ENCODE measurements at places on chromosomes 2 and 18.
A peak's percentile ranks its signal among the peaks of the same experiment; 100 is the strongest.

- no peak for DNase-seq
Observed at GRCh38 chr2:129910446-129911362, 68.8 kb upstream of the RAB6C start.

- no peak for DNase-seq
Observed at GRCh38 chr18:11996190-11996754, 15.0 kb downstream of the IMPA2 start.

DNA sequence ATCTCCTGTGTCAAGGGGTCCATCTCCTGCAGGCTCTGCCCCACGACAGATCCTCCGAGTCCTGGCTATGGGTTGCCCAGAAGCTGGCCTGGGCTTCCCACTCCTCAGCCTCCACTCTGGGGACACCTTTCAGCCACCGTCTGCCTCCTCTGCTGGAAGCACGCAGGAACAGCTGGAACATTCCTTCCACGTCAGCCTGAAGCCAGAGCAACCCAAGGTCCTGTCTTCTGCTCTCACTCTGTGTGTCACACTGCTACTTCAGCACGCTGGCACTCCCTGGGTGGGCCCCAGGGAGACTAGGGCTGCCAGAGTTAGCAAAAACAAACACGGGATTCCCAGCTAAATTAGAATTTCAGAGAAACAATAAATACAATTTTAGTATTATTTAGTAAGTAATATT, 148.8 kb downstream of the HRH4 start:
- DNase-seq, result no peak

DNA sequence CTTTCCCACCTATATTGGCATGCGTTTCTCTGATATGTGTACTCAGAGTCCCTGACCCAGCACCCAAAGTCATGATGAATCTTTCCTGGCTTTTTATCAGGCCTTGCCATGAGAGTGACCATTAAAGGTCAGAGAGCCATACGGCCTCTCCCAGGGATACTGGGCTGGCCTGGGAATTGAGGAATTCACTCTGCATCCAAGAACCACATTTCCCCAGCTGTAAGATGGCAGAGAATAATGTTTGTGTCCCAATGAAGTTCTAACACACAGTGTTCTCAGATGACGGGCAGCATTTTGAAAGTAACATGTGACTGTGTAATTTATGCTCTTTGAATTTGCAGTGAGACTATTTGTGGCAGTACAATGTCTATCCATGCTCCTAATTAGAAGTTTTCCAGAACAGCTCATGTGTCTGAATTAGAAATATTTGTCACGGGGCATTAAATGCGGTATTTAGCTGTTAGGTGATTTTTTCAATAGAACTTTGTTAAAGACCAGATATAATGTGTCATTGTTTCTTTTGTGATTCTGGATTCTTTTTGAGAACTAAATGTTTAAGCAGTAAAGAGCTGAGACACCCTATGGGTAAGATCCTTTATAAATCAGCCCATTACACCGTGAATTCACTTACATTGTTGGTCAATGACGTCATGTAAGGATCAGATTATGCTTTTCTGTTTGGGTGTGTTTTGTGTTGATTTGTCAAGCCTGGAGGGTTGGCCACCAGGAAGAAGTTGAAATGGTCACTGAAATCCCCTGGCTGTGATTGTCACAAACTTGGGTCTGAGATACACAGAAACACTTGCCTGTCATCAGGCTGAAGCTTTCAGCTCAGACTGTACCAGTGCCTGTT, 7.3 kb upstream of the SLC3A1 start:
- peak; percentile 71 for DNase-seq

DNA sequence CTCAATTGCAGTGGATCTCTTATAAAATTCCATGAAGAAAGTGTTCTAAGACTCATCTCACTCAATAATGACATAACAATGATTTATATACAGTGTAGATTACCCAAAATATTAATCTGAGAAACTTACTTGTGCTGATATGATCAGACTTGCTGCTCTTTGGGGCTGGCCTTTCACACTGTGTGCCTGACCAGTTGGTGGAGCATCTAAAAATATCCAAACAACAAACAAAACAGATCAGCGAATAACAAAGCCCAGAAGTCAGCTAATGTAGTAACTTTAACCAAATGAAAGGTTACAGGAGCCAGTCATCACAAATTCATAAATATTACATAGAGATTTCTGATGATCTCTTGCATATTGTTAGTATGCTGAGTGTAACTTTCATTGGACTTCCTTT, 1466.8 kb upstream of the NXPH2 start:
- DNase-seq, result no peak

GRCh38 chr2:19676770-19677169, 225.0 kb downstream of the TTC32 start:
- no peak for DNase-seq

GRCh38 chr2:26465266-26465925, 12.5 kb downstream of the OTOF start:
- no peak for DNase-seq

DNA sequence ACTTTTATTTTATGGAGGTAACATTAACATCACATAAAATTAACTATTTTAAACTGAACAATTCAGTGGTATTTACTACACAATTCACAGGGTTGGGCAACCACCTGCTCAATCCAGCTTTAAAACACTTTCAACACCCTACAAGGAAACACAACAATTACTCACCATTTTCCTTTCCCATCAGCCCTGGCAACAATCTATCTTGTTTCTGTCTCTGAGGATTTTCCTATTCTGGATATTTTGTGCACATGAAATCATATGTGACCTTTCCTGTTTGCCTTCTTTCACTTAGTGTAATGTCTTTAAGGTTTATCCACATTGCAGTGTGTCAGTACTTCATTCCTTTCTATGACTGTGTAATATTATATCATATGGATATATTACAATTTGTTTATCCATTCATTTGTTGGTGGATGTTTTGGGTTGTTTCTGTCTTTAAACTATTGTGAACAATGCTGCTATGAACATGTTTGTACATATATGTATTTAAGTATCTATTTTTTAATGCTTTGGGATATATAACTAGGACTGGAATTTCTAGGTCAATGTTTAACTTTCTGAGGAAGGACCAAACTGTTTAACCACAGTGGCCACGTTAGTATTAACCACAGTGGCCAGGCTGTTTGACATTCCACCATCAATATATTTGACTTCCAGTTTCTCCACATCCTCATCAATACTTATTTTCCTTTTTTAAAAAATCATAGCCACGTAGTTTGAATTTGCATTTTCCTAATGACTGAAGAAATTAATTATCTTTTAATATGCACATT, 72.4 kb upstream of the KIF5C start:
- DNase-seq, result no peak

DNA sequence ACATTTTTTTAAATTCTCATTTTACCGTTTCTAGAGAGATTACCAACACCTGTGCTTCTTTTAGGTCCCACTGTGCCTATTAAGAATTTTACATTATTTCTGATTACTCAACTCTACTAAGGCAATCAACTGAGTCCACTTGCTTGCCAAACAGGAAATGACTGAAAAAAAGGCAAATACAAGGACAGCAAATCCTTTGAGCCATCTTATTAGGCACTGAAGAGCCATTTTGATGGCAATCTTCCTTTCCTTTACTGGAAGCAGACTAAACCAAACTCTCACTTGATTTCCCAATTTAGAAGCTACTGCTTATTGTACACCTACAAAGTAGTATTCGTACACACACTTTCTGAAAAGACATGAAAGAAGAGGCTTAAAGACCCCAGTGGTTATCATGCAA, 121.4 kb upstream of the COL3A1 start:
- no peak for DNase-seq

DNA sequence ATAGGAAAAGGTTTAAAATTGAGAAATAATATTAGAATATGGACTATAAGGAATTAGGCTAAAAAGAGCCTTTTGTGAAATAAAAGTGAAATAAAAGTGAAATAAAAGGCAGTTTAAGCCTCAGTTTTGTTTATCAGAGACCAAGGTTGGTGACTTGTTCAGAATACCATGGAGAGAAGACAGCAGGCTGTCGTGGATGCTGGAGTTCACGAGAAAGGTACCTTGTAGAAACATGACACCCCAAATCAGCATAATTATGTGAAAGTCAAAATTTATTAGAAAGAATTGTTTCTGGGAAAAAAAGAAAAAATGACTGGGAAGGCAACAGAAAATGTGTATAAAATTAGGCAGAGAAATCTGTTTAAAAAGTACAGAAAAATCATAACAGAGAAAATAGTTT, 46.5 kb upstream of the SPAG16 start:
- no peak for DNase-seq

GRCh38 chr2:148565272-148565894, 79.2 kb upstream of the EPC2 start:
- DNase-seq, result no peak

DNA sequence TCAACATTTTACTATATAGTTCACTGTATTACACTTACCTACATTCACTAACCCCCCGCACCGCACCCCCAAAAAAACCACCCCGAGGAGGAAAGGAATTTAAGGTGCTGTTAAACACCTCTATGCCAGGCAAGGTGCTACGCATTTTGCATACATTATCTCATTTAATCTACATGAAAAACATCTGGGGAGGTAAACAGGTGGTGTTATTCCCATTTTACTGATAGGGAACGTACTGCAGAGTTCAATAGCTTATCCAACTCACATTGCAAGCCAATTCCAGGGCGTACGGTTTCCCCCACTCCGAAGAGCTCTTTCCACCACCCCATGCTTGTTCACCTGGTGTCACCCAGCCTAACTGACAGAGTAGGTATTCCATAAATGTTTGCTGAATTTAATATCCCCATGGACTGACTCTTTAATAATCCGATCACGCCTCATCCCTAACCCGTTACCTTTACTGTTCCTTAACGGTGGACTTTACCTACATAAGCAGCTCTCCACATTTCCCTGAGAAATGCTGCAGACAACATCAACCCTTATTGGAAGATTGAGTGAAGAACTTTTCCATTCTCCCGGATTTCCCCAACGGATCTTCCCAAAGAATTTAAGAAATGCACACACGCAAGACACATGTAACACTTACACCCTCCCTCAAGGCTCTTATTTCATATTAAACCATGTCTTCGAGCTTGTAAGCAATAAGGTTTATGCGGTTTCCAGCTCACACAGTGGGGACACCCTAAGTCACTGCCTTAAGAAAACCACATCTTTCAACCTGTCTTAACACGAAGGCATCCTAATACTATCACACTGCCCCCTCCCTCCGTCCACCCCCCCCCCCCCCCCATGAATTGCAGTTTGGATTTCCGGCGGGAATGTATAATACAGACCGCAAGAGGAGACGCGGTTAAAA, 1.2 kb downstream of the RAPH1 start:
- no peak for DNase-seq

GRCh38 chr2:30781451-30781850, 25.8 kb downstream of the CAPN13 start:
- no peak for DNase-seq

DNA sequence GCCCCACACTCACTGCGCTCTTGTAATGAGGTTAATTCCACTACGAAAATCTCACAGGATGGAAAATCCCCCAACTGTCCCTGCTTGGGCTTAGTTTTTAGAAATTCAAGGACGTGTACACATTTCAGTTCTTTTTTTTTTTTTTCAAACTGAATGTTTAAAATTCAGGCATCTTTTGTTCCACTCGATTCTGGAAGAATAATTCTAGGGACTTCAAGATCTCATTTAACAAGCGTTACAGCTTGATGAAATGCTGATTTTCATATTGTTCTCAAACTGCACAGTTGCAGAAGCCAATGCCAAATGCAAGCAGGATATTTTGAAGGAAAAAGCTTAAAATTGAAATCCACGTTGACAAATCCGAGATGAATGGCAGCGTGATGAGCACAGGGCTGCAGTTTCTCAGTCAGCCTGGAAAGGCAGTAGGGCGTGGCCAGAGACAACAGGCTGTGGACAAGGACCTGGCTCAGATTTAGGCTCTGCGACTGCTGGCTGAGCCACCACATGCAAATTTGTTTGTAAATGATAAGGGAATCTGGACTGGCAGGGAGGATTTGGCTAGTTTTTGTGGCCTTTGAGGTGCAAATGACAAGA, 128.1 kb upstream of the MYCN start:
- no peak for DNase-seq

DNA sequence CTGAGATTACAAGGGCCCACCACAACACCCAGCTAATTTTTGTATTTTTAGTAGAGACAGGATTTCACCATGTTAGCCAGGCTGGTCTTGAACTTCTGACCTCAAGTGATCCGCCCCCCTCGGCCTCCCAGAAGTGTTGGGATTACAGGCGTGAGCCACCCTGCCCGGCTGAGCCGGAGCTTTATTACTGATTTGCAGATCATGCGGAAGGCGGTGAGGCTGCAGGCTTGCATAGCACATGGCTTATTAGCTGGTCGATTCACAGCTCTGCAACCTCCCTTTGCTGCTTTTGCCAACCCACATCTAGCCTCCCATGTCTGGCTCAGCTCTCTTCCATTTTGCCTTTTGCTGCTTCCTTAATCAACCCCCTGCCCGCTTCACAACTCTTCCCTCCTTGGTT, 210.3 kb downstream of the VAPA start:
- DNase-seq, result no peak

GRCh38 chr2:108074946-108075345, 88.6 kb downstream of the SLC5A7 start:
- no peak for DNase-seq

- no peak for DNase-seq
Observed at GRCh38 chr2:232229911-232230310, 148.6 kb upstream of the ALPP start.

- DNase-seq, result no peak
Observed at GRCh38 chr2:148906124-148906523, 31.1 kb downstream of the KIF5C start.

DNA sequence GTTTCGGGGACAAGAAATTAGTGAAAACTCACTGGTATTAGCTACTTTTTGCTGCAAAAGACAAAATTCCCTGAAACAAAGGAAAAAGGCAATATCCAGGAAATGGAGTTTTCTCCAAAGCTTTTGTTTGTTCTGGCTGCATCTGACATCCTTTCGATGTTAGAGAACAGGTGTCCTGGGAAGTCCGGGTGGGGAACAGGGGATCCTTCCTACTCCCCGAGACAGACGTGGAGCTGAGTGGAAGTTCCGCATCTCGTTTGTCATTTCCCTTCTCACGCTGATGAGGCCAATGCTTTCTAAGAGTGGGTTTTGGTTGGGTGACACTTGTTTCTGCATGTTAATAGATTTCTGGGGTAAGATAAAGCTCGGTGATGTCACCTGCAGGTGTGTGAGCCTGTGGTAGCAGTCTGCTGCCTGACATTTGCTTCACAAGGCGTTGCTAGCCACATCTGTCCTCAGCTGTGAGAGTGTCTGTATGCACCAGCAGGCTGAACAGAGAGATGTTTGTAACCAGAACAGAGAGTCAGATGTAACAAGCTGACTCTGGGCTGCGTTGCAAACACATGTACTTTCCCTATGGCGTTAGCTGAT, 125.9 kb downstream of the ACOXL start:
- DNase-seq, result no peak

Data from hypothalamus (tissue), 51 donors.